ENCODE measurements at places on chromosomes 12 and 14.

DNA sequence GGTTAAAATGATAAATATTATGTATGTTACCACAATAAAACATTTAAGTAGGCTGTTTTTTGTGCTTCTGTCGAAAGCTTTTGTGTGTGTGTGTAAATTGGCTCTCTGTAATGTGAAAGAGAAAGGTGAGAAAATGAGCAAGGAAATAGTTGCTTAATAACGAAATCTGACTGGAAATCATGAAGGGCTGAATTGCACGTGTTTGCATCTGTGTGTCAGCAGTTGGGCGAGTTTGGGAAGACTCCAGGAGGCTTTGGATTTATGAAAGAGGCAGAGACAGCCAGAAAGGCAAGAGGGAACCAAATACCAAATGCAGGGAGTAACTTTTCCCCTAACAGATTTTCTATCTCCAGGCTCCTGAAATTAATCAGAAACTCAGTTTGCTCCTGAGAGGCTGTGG lies 47.2 kb upstream of the PLEKHG3 start:
- DNase-seq = no peak

DNA sequence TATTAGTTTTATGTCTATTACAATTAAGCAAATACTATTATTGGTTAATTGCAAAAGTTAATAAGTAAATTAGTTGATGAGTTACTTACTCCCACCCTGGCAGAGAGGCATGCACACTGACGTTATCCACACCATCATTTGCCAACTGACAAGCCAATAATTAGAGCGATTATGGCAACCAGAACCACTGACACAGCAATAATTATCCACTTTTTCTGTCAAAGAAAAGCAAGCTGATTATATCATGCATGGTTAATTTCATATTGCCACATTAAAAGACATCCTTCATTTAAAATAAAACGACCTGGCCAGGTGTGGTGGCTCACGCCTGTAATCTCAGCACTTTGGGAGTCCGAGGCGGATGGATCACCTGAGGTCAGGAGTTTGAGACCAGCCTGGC lies 43.1 kb downstream of the STX2 start:
- no peak for DNase-seq

DNA sequence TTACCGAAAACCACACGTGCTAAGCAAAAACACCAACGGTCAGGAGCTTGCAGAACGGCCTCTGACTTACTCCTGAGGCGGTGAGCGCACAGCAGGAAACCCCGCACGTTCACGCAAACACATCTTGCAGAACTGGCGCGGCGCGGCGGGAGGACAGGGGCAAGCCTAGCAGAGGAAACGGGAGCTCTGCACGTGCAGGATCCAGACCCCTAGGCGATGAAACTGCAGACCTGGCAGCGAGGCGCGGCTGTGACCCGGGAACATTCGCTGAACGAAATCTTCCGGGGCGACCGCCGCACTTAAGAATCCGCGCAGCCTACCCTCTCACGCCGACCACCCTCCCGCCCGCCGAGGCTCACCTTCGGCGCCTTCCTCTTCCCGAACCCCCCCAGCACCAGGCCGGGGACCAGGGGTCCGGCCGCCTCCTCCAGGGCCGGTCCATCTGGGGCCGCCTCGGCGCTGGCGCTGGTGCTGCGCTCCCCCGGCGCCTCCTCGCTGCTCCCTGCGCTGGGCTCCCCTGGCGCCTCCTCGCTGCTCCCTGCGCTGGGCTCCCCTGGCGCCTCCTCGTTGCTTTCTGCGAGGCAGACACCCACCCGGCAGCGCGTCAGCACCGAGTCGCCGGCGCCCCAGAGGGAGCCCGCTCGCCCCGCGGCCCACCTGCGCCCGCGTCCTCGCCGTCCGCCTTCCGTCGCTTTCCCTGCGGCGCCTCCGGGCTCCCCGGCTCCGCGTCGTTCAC lies 615 bp downstream of the DDX51 start:
- DNase-seq = no peak

- DNase-seq = no peak
Observed at GRCh38 chr14:71119075-71119474, 211.8 kb downstream of the PCNX1 start.

DNA sequence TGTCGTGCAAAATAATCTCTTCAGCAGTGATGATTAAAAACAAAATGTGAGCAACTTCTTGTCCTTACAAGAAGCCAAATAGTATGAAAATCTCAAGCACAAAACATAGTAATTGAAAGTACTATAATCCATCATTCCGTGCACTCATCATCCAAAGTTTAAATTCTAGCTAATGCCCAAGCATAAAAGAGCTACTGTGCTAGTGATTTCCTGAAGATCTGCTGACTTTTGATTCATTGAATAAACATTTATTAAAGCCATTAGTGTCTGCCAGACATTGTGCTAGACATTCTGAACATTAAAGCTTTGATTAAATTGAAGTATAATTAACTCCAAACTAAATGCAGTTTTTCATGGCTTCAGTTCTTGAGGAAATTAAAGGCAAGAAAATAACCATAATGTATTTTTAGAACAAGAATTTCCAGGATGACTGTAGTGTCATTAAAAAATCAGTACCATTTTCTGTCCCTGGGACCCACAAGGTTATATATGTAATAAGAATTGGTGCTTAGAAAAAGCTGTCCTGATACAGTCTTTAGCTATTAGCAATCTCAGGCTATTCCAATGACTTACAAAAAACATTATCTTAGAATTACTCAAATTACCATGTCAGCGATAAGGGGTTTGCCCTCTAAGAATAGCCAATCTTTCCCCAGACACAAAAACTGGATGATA lies 71.7 kb downstream of the CMAS start:
- no peak for DNase-seq

GRCh38 chr12:50922820-50923219 lies 29.5 kb upstream of the HIGD1C start:
- DNase-seq = no peak

- no peak for DNase-seq
Observed at GRCh38 chr12:3420693-3421092, 70.3 kb upstream of the PRMT8 start.

- DNase-seq = no peak
Observed at GRCh38 chr12:81245907-81246570, 168.2 kb downstream of the ACSS3 start.

All from activated T-helper 1 cell treated with anti-CD3 and anti-CD28 coated beads, Interleukin-2, amount 50 U/mL, for 16 hours (primary cell).